ENCODE measurements at places on chromosomes 3 and 15.

GRCh38 chr15:100108846-100109245 is 232.9 kb downstream of the ADAMTS17 start:
- no peak for DNase-seq

GRCh38 chr3:195806211-195806915 is 5.4 kb downstream of the MUC4 start:
- no peak for DNase-seq

DNA sequence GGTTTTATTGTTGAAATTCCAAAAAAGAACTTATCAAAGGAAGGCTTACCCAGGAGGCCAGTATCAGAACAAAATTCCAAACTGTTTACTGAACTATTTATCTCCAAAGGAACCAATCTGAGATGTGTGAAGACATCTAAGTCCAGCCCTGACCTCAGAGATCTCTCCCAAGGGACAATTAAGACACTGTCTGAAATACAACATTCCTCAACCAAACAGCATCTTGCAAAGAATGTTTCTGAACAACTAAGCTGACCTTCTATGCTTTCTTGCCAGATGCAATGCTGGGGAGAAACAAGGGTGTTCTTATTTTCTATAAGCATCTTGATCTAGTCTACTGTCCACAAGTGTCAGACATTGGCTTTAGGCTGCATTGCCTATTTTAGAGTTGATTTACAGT is 13.6 kb downstream of the PDZRN3 start:
- DNase-seq, result no peak

GRCh38 chr3:179682426-179683080 is 29.7 kb downstream of the USP13 start:
- DNase-seq, result no peak

GRCh38 chr3:177307391-177307790 is 110.1 kb upstream of the TBL1XR1 start:
- DNase-seq, result no peak

- no peak for DNase-seq
These were observed 611.2 kb upstream of the CFAP20DC start for GRCh38 chr3:59660852-59661625.

GRCh38 chr3:12393894-12394293 is 90.4 kb upstream of the TSEN2 start:
- DNase-seq, result no peak

- DNase-seq, result no peak
These were observed 550.4 kb upstream of the ARPP21 start for GRCh38 chr3:35088943-35089342.

DNA sequence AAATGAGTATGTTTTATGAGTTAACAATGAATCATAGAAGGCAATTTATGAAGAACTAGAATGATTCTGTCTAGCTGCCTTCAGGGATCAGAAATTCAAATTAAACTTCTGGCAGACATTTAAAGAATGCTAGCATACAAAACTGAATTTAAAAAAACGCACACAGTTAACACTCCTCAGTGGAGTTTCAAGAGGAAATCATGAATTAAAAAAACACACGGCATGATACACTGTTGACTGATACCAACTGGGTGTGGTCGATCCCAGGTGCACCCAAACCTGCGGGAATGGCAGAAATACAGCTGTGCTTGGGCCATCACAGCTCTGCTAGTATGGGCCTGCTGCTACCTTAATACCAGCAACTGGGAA is 526.0 kb downstream of the FOXP1 start:
- DNase-seq, result no peak

DNA sequence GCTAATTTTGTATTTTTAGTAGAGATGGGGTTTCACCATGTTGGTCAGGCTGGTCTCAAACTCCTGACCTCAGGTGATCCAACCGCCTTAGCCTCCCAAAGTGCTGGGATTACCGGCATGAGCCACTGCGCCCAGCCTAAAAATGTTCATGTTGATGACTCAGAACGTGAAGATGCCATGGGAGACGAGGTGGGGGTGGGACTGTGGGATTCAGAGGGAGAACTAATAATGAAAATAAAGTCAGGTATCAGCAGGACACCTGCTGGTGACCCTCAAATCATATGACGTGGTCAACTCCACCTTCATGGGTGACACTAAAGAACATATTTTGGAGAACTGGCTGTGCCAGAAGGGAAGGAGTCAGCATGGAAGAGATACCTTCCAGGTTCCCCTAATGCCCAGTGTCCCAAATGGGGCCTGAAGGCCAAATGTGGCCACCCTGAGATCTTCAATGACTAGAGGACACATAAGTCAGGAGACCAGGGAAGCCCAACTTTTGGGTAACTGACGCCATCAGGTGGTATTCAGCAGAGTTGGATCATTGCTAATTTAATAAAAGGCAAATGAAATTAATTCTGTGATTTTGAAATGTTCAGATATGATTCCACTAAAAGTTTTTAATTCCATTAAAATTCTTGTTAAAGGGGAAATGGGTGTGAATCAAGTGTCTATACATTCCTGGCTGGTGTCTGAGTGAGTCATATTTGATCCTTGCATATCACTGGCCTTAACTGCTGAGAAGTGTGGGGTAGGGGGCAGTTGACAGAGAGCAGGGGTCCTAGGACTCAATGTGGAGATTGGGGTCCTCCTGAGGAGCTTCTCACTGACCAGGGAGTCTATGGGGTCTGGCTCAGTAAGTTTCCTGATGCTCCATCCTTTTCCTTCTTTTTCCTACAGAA is 88.6 kb upstream of the GSK3B start:
- DNase-seq, result no peak

GRCh38 chr3:41352510-41352909 is 153.2 kb downstream of the CTNNB1 start:
- DNase-seq, result no peak

- DNase-seq, result no peak
These were observed 46.3 kb downstream of the SYNM start for GRCh38 chr15:99151156-99151555.

GRCh38 chr15:87631093-87631492 is 625.4 kb downstream of the NTRK3 start:
- DNase-seq, result no peak

- DNase-seq, result no peak
These were observed 22.9 kb upstream of the HRH1 start for GRCh38 chr3:11131371-11131770.

DNA sequence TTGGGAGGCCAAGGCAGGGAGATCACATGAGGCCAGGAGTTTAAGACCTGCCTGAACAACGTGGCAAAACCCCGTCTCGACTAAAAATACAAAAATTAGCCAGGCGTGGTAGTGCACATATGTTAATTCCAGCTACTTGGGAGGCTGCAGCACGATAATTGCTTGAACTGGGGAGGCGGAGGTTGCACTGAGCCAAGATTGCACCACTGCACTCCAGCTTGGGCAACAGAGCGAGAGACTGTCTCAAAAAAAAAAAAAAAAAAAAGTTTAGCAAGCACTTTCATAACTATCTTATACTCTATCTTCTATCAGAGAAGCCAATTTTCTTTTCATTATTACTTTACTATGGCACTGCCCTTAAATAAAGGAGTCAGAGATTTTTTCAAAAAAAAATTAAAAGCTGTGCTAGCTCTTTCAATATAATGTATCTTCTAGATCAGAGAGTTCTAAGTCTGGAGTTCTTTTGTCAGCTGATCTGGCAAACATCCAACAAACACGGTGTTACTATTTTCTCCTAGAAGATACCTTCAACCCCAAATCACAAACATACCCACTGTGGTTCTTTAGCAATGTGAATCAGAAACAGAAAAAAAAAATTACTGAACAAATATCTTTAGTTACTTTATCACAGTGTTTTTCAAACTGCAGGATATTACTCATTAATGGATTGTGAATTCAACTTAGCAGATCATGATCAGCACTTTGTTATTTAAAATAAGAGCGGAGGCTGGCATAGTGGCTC is 3.0 kb downstream of the ZNF770 start:
- no peak for DNase-seq

DNA sequence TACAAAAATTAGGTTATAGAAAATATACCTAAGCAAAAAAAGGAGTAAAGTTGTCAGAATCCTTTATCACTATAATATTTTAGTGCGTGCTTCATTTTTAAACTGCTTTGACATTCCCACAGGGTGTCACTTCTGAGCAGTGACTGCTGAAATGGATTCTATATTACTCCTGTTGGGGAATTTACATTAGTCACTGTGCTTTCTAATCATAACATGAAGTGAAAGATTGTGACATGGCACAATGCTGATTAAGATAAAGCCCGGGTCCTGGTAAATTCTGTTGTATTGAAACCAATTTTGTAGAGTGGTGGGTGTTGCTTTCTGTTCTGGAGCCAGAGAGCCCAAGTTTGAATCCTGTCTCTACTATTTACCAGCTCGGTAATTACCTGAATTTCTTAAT is 36.4 kb upstream of the EHHADH start:
- no peak for DNase-seq

- no peak for DNase-seq
These were observed 43.2 kb downstream of the CMTM6 start for GRCh38 chr3:32459450-32459849.
